ENCODE measurements at places on chromosomes 16 and 17. TPM values are rescaled to one million over a fixed set of nuclear protein-coding genes. Genes with fewer than 3 reads are reported as not detected.

- no peak for DNase-seq
Observed at GRCh38 chr17:79533116-79533515, 77.7 kb downstream of the RBFOX3 start.

- DNase-seq, result no peak
Observed at GRCh38 chr17:76250141-76250540, 9.8 kb upstream of the RNF157 start.

DNA sequence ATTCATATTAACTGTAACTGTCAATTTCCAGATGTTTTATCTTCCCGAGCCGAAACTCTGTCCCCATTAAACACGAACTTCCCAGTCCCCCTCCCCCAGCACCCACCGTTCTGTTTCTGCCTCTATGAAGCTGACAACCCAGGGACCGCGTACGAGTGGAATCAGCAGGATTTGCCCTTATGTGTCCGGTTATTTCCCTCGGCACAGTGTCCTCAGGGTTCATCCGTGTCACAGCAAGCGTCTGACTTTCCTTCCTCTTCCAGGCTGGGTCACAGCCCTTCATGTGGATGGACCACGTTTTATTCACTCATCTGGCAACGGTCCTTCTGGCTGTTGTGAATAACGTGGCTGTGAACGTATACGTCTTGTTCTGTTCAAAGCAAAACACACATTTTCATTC is 31.3 kb downstream of the METRNL start:
- DNase-seq, result no peak

DNA sequence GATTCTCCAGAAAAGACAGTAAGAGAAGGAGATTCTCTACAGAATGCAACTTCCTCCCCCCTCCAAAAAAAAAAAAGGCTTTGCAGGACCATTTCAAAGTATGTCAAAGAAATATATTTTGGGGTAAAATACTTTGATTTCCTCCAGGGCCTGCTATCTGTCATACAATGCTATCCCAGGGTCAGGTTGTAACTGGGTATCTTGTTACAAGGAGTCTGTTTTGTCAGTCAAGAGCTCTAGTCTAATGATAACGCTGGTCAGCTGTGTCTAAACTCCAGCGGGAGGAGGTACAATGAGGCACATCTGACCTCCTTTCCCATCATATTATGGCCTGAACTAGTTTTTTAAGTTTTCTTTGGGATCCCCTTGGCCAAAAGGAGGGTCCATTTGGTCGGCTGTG is 408.4 kb upstream of the CDH5 start:
- no peak for DNase-seq

- peak; percentile 99 for DNase-seq
Observed at GRCh38 chr17:75109407-75110233, at the start of gene ARMC7. Gene ARMC7, plus strand, starts transcription at chr17:75109969. Its CDS starts 320 bp downstream, at chr17:75110289.

- DNase-seq, result no peak
Observed at GRCh38 chr17:7684851-7685532, 2.3 kb downstream of the TP53 start.

GRCh38 chr16:50521246-50521900 is 26.8 kb upstream of the NKD1 start:
- DNase-seq, result no peak

DNA sequence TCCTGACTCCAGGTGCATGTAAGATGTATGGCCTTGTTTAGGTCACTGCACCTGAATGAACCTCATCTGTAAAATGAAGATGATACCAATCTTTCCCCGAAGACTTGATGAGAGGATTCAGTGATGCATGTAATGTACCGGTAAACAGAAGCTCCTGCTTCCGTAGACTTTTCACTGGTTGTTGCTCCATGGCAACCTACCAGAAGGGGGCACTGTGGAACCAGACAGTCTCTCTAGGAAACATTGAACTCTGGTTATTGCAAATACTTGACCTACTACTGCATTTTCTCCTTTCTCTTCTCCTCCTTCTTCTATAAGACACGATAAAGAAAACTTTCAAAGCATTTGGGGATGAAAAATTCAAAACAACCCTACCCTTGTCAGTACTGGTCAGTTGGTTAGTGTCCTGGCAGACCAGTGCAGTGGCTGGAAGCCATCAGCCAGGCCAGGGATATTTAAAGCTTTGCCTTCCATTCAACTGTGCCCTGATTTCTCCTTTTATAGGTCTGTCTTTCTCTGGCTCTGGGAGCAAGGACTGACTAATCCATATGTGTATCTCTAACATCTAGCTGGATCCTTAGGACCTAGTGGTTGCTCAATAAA is 667.4 kb upstream of the SALL1 start:
- peak; percentile 23 for DNase-seq

- peak; percentile 82 for DNase-seq
Observed at GRCh38 chr17:17494870-17495535, 1.2 kb downstream of the RASD1 start.

Gene GDPD3
- 0.31 TPM for total RNA-seq

Gene MYH4
- not detected for total RNA-seq

Gene CCL17
- total RNA-seq, result not detected

Gene CCL23
- not detected for total RNA-seq

Gene CACNG5
- total RNA-seq, result 2.0 TPM

Gene G6PC1
- total RNA-seq, result not detected

All from H7 (cell line).